ENCODE measurements at places on chromosomes 2 and 18. TPM values are rescaled to one million over a fixed set of nuclear protein-coding genes. Genes with fewer than 3 reads are reported as not detected.

DNA sequence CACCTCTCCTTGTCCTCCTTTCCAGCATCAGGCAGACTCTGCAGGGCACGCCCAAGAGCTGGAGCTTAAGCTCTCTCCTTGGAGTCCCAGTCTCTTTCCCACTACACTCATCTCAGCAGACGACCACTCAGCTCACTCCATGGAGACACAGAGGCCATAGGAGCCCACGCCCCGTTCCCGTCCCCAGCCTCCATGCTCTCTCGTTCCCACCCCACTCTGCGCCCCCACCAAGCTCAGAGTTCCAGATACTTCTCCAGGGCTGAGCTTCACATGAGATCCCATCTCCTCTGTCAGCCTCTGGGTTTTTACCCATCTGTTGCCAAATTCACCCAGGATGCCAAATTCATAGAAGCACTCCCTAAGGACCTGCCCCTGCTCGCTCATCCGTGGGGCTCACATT lies 87.3 kb downstream of the MALT1 start:
- no peak for DNase-seq

DNA sequence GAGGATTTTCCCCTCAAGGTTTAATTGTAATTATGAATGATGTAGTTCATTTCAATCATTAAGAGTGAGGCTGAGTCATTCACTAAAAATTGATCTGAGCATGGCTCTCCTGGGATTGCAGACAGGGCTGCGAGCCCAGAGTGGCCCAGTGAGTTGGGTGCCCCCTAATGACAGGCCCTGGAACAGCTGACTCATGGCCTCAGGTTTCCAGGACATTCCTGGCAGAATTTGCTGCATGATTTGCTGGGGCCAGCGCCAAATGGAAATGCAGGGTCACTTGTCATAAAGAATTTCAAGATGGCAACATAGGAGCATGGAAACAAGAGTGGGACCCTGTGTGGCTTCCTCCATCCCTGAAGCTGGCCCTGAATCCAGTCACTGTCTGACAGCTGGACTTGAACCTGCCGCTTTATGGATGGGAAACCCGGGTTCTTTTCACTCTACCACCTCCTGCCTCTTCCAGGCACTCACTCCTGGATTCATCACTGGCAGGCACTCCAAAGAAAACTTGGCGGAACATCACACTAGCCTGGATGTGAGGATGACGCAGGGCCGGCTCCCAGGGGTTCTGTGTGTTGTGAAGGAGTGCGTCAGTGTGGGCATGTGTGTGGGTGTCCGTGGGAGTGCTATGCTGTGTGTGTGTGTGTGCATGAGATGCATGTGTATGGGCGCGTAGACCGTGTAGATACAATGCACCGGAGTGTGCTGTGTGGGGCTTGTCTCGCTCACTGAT lies 15.2 kb downstream of the OTOF start:
- DNase-seq = no peak

- DNase-seq = peak; percentile 73
Observed at GRCh38 chr2:60554646-60555065, 1.2 kb upstream of the BCL11A start.

- DNase-seq = no peak
Observed at GRCh38 chr2:217331523-217332416, 471.9 kb upstream of the TNP1 start.

- DNase-seq = no peak
Observed at GRCh38 chr2:6955511-6956136, 38.4 kb downstream of the RNF144A start.

TLX2 gene
- total RNA-seq = not detected

GRCh38 chr2:85675866-85676548 lies 8.0 kb upstream of the SFTPB start:
- no peak for DNase-seq

GRCh38 chr2:237097911-237098702 lies 12.4 kb downstream of the COPS8 start:
- no peak for DNase-seq

DNA sequence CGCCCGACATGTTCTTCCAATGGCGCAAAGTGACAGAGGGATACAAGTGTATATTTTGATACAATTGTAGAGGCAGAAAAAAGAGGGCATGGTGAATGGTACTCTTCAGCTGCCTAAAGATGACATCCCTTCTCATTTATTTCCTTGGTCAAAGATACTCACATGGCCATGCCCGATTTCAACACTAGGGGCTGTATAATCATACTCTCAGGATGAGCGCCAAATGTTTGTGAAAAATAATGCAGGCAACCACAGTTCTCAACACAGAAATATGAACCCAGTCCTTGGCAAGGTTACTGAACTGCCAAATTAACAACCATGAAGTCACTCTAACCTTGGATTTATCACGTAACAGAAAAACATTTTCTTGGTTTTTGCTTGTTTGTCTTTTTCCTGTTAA lies 204.4 kb downstream of the CCDC102B start:
- no peak for DNase-seq

TMEM185B gene
- 26.6 TPM for total RNA-seq

RTKN gene
- total RNA-seq = 32.3 TPM

SRD5A2 gene
- total RNA-seq = not detected

DNA sequence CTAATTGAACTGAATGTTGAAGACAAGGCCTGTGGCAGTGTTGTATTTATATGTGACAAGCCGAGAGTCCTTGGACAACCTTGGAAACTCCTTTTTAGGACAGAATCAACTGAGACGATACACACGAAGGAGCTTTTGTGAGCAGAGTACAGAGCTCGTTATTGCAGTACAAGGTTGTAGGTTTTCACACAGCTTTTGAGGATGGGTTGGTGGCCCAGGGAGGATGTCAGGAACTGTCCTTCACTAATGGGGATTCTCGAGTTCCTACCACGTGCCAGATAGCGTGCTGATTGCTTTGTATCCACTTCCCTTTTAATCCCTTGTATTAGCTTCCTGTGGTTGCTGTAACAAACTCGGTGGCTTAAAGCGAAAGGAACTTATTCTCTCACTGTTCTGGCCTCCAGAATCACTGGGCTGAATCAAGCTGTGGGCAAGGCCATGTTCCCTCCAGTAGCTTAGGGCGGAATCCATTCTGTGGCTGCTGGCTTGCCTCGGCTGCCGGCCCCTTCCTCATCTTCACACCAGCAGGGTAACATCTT lies 20.2 kb downstream of the INPP4A start:
- no peak for DNase-seq

DNA sequence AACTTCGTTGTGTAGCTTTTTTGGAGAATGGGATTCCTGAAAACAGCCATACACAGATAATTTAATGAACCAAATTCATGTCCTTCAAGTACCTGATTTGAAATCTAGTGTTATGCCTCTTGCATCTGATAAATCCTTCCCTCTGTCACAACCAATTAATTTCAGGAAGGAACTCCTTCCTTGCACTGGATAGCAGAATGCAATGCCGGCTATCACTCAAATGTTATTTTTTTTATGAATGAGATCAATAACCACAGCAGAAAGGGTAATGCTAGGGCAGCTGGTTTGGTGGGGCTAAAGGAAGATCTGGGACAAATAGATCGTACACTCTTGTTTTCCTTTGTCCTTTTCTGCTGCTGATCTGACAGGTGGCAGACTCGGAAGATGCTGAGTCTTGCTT lies 899.5 kb upstream of the GYPC start:
- DNase-seq = no peak

IKZF2 gene
- total RNA-seq = 16.4 TPM

- no peak for DNase-seq
Observed at GRCh38 chr2:148885988-148886387, 11.0 kb downstream of the KIF5C start.

- no peak for DNase-seq
Observed at GRCh38 chr18:47758000-47758399, 172.5 kb downstream of the SMAD2 start.

- no peak for DNase-seq
Observed at GRCh38 chr2:201709049-201709448, 10.6 kb upstream of the MPP4 start.

GDF7 gene
- total RNA-seq = 0.72 TPM

CAMKMT gene
- 10.5 TPM for total RNA-seq

DNA sequence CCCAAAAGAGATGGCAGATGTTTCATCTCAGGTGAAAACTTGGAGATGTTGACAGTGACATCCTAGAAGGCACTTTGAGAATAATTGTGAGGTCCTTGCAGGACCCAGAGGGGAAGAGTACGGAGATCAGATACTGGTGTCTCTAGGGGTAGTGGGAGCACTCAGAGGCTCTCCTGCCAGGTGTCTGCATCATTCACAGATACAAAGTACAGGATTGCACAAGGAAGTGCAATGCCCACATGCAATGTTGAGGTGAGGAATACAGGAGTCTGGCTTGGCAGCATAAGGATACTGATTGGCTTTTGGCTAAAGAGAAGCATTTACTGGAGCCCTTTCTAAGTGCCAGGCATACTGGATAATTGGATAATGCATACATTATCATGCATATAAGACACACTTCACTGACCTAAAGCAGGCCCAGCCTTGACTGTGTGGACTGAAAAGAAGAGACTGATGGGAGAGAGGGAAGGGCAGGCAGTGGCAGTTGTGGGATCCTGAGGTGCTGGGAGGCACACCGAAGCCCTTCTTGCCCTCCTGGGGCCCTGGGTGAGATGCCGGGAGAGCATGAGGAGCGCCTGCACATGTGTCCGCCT lies 31.0 kb upstream of the NCKAP5 start:
- no peak for DNase-seq

- no peak for DNase-seq
Observed at GRCh38 chr2:41647468-41648050, 400.3 kb upstream of the PKDCC start.

GRCh38 chr18:4551001-4551360 lies 95.9 kb upstream of the DLGAP1 start:
- DNase-seq = no peak

- DNase-seq = no peak
Observed at GRCh38 chr2:19670303-19670702, 231.5 kb downstream of the TTC32 start.

DNA sequence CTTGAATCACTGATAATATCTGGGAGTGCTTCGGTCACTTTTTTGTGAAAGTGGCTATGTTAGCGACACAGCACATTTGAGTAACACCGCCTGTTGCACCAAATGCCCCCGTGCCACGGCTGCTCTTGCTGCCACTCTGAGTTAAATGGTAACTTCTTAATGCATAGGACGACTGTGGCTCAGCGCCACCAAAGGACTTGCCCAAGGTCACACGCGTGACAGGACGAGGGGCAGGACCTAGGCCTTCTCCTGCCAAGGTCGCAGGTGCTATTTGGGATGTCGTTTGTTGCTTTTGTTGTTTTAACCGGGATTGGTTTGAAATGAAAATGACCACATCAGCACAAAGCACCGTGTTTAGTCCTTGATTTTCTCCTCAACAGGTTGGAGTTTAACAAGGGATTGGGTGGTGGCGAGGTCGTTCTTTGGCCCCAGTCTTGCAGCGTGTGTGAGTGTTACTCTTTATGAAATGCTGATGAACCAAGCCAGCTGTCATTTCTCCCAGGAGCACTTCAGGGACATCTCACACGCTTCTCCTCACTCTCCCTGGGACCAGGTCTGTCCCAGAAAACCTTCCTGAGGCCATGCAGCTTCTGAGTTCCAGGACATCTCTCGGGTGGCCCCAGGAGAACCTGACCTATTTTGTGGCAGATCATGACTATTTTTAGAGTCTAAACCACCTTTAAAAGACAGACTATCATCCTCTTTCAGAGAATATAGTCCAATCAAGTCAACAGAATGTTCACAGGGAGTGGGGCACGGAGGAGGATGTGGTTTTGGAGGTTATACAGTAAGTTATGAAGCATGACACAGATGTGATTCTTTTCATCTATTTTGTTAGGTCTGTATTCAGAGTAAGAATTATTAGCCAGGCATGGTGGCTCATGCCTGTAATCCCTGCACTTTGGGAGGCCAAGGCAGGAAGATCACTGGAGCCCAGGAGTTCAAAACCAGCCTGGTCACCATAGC lies 49.9 kb downstream of the MTCL1 start:
- no peak for DNase-seq

- no peak for DNase-seq
Observed at GRCh38 chr2:229665158-229665557, 49.2 kb downstream of the DNER start.

GRCh38 chr2:203705178-203705577 lies 1.3 kb upstream of the CD28 start:
- DNase-seq = no peak

DNA sequence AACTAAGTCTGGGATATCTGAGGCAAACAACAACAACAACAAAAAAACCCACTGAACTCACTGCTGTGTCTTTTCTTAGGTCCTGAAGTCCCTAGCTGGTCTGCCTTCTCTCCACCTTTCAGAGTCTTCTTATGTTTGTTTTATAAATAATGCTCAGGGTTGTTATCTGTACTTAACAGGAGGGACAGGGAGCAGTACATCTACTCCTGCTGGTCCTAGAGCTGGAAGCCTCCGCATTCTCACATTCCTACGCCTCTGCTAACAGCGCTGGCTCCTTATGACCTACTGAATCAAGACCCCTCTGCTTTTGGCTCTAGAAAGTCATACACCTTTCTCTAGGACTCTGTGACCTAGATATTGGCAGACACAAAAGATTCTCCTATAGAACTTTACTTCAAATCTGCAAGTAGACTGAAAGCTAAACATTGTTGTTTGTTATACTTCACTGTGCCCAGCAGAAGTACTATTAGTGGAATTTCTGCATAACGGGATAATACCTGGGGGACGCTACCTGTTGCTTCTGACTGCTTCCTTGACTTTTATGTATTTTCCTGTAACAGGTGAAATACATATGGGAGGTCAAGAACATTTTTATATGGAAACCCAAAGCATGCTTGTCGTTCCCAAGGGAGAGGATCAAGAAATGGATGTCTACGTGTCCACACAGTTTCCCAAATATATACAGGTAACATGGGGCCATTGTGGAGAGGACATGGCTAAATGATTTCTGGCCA lies 48.6 kb downstream of the AOX1 start:
- no peak for DNase-seq

GRCh38 chr2:109478906-109479493 lies 134.8 kb downstream of the SEPTIN10 start:
- DNase-seq = no peak

ONECUT2 gene
- 0.03 TPM for total RNA-seq

HOXD13 gene
- not detected for total RNA-seq

DNA sequence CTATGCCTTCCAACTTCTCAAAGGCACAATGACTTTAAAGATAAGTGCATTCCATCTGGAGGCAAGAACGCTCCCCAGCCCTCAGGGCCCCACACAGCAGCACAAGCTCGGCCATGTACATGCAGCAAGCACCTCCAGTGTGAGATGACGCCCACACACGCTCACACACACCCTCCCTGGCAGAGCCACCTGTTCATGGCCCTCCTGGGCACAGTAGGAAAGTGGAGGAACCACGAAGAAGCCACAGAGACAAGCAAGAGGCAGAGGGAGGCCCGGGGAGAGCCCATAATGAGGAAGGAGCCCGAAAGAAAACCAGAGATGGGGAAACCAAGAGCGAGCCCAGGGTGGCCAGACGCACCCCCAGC lies 21.7 kb downstream of the BIN1 start:
- DNase-seq = peak; percentile 86

GRCh38 chr2:99862566-99862965 lies 279.8 kb downstream of the AFF3 start:
- no peak for DNase-seq

GRCh38 chr2:42449163-42450087 lies 44.4 kb downstream of the KCNG3 start:
- DNase-seq = no peak

- DNase-seq = no peak
Observed at GRCh38 chr2:34408100-34408499, 809.0 kb upstream of the FAM98A start.
